ENCODE measurements at places on chromosomes 13 and 19.

GRCh38 chr13:41506312-41506711 lies 49.0 kb downstream of the RGCC start:
- no peak for DNase-seq

DNA sequence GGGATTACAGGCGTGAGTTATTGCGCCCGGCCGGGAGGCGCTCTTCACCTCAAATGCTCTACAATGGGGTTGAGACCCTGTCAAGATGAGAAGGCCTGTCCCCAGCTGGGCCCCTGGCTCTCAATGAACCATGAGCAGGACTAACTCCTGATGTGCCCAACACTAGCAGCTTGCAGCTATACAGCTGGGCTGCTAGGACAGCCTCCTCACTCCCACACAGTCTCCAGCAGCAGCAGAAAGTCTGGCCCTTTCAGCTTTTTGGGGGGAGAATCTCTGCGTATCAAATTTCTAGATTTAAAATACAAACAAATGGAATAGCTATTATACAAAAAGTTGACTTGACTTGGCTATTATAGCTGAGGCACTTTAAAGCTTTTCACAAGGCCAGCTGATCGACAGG lies 30.2 kb downstream of the TMTC4 start:
- no peak for DNase-seq

DNA sequence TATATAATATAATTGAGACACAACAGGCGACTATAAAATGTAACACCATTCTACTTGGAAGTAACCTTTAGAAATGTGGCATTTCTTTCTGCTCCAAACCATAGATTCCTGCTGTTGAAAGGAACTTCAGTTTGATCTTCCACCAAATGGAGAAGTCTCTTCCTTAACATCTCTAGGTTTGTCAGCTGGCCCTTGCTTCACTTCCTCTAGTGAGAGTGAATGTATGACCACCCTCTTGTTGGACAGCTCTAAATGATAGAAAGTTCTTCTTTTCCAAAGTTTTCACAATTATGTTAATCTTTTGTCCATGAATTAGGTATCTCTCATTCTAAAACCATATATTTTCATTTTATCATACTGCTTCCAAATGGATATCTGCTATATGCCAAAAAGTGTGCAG lies 13.8 kb upstream of the COG6 start:
- DNase-seq, result no peak

DNA sequence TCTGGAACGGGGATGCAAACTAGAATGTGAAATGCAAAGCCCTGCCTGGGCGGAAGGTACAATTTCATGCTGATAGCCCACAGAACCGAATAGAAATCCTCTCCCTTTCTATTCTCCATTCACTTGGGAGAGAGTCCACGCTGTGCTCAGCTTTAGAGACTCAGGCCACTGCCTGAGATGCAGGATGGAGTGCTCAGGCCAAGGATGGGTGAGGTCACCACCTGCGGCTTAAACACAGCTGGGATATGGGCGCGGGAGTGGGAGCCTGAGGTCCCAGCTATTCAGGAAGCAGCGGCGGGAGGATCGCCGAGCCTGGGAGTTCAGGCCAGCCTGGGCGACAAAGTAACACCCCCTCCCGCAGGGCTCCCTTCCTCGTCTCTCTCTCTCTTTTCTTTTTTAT lies 446 bp upstream of the ZNF83 start:
- DNase-seq, result no peak

DNA sequence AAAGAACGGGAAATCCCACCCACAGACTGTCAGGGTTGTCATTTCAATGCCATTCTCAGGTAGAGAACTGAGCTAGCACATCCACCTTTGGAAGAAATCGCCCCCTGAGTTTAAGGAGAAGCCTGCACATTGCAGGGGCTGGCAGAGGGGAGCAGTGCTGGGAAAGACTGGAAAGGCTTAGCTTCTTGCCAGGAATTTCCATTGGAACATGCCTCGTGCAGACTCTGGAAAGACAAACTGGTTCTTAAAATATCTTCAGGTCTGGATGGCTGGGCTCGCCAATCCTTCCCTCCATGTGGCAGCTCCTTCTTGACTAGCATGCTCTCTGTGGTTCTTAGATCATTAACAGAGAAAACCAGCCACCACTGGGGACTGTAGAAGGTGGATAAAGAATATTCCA lies 414.1 kb downstream of the TSHZ3 start:
- no peak for DNase-seq

DNA sequence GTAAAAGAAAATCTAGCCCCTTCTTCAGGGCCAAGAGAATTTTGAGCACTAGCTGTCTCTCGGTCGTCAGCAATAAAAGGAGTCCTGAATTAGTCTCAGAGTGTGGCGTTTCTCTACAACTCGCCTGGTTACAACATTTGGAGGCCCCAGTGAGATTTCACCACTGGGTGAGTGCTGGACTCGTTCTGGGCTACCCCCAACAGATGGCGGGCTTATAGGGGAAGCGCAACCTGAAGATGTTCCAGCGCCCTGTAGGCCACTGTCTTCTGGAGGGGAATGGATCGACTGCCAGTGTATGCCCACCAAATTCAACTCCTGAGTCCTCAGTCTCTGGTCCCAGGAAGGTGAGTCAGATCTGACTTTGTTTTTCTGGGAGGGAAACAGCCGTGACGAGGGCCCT lies 11.7 kb upstream of the ZNF181 start:
- no peak for DNase-seq

DNA sequence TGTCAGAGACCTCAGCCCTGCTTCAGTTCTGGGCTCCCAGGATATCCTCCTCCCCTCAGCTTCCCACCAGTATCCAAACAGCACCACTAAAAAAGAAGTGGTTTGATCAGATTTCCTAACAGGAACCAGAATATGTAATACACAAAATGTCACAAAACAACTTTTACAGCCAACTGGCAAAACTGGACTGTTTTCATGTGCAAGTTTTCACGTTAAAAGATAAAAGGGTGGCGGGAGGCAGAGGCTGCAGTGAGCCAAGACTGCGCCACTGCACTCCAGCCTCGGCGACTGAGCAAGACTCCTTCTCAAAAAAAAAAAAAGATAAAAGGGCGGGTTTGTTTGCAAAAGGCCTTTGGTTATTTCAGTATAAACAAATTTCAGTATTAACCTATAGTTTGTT lies 13.1 kb downstream of the PCID2 start:
- no peak for DNase-seq

- DNase-seq, result no peak
Measured at GRCh38 chr13:95269756-95270155, 31.5 kb downstream of the ABCC4 start.

- no peak for DNase-seq
Measured at GRCh38 chr13:53189162-53189561, 160.5 kb downstream of the OLFM4 start.

- DNase-seq, result no peak
Measured at GRCh38 chr19:5130371-5131030, 161.6 kb downstream of the KDM4B start.

DNA sequence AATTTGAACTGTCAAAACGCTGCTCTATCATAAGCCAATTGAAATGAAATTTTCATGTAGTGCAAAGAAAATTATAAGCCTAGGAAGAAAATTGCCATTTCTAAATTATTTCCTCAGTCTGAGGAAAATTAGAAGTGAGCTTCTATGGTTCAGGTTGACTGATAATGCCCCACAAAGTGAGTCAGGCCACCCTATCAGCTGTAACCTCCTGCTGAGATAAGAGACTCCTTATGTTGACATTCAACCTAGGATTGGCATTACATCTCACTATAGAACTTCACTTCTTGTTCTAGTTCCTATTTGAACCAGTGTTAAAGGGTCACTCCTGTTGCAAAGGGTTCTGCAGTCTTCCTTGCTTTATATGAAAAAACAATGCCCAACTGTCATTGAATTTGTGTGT lies 32.6 kb upstream of the RFC3 start:
- DNase-seq, result no peak

GRCh38 chr13:106867249-106867648 lies 299.3 kb upstream of the ARGLU1 start:
- DNase-seq, result no peak

DNA sequence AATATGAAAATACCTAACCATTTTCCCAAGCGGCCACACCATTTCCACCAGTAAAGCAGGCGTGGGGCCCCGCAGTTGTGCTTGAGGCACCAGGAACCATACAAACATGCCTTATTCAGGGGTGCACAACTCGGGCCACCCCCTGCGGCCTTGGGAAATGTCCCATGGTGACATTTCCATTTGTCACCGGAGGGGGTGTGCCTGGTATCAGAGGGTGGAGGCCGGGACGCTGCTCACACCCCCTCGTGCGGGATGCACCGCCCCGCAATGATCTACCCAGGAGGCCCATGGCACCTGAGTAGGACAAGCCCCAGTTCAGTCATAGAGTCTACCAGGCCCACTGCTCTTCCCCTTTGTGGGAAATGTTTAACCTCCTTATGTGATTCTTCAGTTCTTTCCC lies 218.8 kb downstream of the TEX29 start:
- no peak for DNase-seq

DNA sequence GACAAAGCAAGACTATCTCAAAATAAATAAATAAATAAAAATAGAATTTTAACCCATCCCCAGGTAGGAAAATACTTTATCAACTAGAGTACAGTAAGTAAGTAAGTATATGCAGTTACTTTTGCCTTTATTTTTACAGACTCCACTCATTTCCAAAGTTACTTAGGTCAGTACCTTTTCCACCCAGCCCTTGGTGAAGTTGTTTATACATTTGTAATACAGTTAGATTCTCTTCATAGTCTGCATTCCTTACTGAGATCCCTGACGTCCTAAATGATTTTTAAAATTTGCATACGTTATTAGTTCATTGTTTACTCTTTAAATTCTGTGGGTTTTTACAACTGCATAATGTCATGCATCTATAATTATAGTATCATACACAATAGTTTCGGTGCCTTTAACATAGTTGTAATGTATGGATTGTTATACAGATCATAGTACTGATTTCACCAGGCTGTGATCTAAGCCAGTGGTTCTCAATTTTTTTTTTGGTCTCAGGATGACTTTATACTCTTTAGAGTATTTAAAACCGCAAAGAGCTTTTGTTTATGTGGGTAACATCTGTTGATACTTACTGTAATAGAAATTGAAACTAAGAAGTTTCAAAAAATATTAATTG lies 10.4 kb downstream of the SETDB2 start:
- no peak for DNase-seq

GRCh38 chr19:28936001-28936400 lies 276.9 kb downstream of the UQCRFS1 start:
- no peak for DNase-seq

GRCh38 chr13:97133554-97133953 lies 88.6 kb upstream of the MBNL2 start:
- no peak for DNase-seq

GRCh38 chr13:94988654-94989053 lies 276.3 kb upstream of the SOX21 start:
- no peak for DNase-seq

GRCh38 chr13:23847497-23847896 lies 41.7 kb downstream of the MIPEP start:
- DNase-seq, result no peak

DNA sequence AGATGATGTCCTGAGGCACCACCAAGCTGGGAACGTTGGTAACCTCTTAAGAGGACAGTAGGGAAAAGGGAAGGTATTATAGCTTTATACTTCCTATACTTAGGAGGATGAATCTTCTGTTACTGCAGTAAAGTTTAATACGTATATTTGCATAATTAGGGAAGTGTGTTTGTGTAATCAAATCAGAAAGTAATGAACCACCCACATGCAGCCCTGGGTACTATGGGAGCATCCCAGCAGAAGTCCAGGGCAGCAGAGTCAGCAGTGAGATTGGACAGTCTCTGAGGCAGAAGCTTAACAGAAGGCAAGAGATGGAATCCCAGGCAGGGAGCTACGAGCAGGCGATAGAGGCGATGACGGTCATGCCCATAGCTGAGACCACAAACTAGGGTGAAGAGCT lies 12.5 kb downstream of the SAFB start:
- no peak for DNase-seq

- no peak for DNase-seq
Measured at GRCh38 chr19:33383720-33384292, 10.3 kb downstream of the CEBPG start.

DNA sequence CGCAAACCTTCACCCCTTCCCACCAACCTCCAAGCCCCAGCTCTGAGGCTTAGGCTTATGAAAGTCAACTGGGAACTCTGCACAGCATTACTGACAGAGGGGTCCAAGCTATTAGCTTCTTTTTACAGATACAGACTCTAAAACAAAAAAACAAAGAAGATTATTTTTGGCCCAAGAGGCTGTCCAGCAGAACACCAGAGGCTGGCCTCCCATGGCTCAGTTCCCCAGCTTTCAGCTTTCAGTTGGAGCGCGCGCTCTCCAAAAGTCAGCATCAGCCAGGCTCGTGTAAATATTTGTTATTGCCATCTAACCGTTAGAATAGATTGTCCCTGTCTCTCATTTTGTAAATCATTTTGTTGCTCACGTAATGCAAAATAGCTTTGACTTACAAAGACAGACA lies 58.4 kb downstream of the ZIC5 start:
- DNase-seq, result no peak

DNA sequence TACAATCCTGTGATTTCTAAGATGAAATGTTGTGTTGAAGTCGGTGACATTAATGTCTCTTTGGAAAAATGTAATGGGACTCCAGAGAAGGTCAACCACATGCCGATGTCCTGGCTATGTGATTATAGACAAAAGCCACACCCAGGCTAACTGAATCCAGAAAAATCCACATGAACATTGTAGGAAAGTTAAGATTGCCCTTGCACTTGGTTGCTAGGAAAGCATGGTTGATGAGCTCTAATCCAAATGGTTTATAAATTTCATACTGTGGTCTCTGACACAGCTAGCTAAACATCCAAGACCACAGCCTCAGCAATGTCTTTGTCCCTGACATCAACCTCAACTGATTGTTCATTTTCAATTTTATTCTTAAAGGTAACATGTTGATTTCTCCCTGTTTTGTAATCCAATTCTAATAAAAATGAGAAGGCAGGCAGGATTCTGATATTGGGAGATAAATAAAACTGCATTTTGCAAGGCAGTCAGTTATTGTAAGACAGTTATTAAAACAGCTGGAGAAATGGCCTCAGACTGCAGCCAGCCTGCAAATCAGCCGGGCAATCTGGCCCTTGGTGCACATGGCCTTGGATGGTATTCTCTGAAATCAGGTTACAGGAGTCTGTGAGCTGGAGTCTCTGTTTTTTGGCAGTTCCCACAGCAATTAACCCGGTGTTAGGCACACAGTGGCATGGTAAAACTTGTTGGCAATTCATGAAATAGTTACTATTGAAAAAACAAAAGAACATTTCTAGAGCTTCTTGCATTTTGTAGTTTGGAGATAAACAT lies 93.9 kb downstream of the STARD13 start:
- DNase-seq, result no peak

GRCh38 chr19:47863514-47863936 lies 4.5 kb downstream of the TPRX2 start:
- peak; percentile 9 for DNase-seq

DNA sequence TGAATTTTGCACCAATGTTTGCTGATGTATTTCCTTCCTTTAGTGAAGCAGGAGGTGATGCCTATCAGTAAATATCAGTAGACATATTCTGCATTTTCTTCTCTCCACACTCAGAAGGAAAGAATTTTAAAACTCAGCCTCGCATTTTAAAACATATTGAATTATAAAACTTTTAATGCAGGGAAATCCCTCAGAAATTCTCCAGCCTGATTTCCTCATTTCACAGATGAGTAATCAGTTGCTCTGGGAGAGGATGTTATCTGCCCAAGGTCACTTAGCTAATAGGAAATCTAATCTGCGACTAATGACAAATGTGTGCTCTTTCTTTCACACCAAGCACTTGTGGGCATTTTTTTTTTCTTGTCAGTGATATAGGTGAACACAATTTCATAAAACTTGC lies 320.6 kb downstream of the ITGBL1 start:
- no peak for DNase-seq

Measured in DMS79 (cell line).